ENCODE measurements at places on chromosomes 5 and 9.

DNA sequence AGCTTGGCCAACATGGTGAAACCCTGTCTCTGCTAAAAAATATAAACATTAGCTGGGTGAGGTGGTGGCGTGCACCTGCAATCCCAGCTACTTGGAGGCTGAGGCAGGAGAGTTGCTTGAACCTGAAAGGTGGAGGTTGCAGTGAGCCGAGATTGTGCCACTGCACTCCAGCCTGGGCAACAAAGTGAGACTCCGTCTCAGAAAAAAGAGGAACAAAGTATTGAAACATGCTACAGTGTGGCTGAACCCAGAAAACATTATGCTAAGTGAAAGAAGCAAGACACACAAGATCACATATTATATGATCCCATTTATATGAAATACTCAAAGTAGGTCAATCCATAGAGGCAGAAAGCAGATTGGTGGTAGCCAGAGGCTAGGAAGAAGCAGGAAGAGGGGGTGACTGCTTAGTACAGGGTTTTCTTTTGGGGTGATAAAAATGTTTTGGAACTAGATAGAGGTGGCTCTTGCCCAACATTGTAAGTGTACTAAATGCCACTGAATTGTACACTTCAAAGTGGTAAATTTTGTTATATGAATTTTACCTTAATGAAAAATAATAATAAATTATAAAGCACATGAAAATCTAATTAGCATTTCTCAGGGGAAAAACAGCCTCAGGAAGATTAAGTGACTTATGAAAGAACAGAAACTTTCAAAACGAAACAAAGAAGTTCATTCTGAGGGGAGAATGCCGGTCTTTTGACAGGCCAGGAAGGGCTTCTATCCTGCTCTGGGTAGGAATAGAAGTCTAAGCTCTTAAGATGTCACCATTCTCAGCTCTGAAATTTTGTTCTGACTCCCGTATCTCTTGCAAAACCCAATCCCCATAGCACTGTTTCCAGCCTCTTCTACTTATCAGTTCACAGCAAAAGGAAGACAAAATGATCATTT is 161.1 kb upstream of the TBCA start:
- DNase-seq: no peak

DNA sequence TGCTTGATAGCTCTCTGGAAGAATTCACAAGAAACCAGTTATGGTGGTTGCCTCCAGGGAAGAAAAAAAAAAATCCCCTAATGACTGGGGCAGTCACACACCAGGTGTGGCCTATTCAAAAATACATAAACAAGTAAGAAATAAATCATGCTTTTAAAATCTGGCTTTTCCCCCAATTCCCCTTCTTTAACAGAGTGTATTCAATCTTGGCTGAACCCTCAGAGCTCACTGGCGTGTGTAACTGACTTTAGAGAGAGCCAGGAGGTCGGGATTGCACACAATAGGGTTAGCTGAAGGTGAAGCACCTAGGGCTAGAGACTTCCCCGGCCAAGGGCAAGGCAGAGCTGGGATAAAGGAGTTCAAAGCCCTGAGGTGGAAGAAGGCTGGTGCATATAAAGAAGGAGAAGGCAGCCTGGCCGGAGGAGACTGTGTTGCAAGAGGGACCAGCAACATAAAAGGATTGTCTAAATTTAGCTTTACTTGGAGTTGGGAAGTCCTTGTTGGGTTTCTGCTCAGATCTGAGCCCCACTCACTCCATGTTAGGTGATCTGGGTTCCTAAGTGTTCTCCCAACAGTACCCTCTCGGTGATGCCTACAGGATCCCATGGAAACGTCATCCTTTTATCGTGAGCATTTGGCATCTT is 19.7 kb downstream of the FNBP1 start:
- DNase-seq: no peak

DNA sequence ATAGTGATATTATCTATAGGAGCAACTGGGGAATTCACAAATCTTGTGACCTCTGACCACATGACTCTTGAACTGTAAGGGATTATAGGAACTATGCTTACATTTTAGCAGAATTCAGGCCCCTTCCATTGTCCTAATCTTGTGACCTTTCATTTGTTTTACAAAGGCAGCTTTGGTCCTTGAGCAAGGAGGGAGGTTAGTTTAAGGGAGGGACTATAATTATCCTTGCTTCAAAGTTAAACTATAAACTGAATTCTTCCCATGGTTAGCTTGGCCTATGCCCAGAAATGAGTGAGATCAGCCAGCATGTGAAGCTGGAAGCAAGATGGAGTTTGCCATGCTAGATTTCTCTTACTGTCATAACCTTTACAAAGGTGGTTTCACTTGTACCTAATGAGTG is 51.2 kb downstream of the TARS1 start:
- DNase-seq: no peak

DNA sequence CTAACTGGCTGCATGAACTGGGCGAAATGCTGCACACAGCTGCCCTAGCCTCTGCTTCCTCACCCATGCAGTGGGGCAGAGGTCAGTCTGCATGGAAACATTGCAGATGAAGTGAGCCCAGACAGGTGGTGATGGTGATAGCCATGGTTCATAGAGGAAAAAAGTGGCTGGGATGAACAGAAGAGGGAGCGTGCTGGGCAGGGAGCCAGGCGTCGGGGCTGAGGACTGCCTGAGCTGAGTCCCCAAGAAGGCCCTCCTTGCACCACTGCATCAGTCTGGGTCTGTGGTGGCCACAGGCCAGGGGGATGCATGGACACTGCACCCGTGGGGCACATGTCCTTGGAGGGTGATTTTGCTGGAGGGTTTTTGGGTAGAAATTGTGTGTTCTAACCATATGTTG is 80.5 kb downstream of the AMBP start:
- DNase-seq: no peak

DNA sequence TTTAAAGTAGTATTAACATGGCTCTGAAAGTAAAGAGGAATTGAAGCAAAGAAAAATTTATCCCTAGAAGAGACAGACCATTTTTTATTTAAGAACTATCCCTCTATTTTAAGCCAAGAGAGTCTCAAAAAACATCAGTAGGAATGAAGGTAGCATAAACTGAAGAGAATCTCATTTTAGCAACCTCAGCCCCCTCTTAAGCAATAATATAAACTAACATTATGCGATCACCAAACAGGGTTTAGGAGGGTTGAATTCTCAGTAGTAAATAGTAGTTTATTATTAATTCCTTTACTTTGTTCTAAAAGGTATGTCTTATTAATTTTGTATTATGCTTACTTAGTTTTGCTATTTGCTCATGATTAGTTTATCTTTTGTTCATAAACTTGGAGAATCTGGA is 287.4 kb downstream of the CDK5RAP2 start:
- no peak for DNase-seq

GRCh38 chr9:98790842-98791607 is 5.3 kb downstream of the ANKS6 start:
- DNase-seq: no peak

DNA sequence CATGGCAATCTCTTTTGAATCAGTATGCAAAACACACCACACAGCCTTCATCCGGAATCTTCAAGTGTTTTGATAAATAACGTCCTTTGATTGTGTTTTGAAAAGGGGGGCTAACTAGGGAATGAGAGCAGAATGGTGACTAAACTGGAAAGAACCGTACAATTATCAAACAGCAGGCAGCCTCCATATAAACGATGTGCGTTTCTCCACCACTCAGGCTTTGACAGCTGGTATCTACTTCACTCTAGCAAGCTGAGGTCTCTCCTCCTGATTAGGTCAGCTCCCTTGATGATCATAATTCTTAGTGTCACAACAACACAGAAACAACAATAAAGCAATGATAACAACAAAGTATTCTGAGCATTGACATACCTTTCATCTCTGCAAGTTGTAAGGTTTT is 465.9 kb downstream of the TUSC1 start:
- DNase-seq: no peak

DNA sequence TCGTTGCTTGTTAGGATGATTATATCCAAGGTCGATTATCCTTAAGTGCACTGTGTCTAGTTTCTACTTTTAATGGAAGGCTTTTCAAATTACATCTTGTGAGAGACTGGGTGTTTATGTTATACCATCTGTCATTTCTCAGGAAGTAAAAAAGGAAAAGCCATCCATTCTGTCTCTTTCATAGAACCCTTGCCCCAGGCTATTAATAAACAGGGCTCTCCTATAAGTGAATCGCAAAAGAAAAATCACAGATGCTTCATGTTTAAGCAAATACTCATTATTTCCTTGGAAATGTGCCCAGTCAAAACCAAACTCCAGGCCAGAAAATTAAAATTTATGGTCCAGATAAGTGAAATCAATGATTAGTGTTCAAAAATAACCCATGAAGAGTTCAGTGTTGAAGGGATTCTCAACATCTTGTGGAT is 58.1 kb downstream of the STARD4 start:
- DNase-seq: no peak

- no peak for DNase-seq
Measured at GRCh38 chr5:135141303-135142268, 107.6 kb upstream of the PITX1 start.

DNA sequence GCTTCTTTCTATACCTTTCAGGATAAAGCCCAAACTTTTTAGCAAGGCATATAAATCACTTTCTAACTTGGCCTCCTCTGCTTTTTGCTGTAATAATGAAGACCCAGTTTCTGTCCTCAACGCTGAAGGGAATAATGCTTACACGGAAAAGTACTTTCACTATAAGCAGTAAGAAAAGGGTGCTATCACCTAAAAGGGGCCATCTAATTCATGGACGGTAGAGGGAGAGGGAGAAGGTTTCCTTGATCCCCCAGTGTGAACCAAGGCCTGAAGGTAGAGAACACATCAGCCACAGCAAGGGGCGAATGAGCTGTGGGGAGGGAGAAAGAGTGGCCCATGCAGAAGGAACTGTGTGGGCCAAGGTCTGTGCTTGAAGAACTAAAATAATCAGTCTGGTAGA is 417.7 kb upstream of the CLINT1 start:
- no peak for DNase-seq

- DNase-seq: no peak
Measured at GRCh38 chr9:37626708-37627292, 24.0 kb upstream of the FRMPD1 start.

- DNase-seq: peak; percentile 42
Measured at GRCh38 chr5:43042626-43043399, 2.7 kb upstream of the ANXA2R start.

DNA sequence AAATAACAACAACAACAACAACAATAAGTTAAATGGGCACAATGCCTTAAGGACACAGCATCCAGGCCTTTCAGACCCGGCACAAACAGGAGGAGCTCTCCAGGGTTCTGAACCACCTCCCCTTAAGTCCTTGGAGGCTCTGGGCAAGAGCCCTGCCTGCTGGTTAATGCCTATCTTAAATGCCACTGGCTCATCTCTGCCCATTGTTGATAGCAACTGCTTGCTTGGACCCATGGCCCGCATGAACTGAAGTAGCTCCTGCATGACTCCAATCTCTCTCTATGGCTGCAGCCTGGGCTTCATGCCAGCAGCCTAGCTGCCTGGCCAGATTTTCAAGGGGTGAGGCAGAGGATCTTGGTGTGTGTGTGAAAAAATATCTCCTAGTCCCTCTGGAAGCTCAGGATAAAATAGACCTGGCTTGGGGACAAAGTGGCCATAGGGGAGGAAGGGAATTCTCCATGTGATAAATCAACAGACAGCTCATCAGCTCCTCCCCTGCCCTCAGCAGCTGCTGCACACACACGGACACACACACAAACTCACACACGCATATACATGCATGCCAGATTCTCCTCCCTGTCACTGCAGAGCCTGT is 27.4 kb downstream of the FAM219A start:
- DNase-seq: no peak

DNA sequence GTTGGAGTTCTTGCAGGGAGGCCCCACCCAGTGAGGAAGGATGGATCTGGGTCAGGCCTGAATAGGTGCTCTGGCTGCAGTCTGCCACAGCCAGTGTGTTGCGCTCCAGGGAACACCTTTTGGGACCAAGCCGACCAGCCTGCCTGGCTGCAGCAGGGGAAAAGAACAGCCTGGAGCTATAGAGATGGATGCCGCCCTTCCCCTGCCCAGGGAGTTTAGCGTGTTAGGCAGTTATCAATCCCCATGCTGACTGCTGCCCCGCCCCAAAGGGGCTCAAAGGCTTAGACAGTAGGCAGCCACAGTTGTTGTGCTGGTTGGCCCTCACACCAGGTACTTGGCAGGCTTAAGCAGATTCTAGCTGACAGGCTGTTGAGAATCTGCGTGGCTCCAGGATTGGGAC is 153.4 kb upstream of the ADAMTS19 start:
- no peak for DNase-seq

DNA sequence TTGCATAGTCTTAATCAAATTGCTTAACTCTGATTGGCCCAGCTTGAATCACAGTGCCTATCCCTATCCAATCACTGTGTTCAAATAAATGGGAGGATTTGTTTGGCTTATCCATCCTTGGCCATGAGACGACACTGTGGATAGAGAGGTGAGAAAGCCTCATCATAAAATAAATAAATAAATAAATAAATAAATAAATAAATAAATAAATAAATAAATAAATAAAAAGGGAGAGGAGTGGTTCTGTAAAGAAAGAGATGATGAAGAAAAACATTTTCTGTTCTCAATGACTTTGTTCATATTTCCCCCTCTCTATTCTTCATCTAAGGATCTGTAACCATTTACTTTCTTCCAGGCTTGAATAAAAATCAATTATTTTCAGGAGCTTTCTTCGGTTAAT is 74.7 kb downstream of the PTPRD start:
- no peak for DNase-seq

DNA sequence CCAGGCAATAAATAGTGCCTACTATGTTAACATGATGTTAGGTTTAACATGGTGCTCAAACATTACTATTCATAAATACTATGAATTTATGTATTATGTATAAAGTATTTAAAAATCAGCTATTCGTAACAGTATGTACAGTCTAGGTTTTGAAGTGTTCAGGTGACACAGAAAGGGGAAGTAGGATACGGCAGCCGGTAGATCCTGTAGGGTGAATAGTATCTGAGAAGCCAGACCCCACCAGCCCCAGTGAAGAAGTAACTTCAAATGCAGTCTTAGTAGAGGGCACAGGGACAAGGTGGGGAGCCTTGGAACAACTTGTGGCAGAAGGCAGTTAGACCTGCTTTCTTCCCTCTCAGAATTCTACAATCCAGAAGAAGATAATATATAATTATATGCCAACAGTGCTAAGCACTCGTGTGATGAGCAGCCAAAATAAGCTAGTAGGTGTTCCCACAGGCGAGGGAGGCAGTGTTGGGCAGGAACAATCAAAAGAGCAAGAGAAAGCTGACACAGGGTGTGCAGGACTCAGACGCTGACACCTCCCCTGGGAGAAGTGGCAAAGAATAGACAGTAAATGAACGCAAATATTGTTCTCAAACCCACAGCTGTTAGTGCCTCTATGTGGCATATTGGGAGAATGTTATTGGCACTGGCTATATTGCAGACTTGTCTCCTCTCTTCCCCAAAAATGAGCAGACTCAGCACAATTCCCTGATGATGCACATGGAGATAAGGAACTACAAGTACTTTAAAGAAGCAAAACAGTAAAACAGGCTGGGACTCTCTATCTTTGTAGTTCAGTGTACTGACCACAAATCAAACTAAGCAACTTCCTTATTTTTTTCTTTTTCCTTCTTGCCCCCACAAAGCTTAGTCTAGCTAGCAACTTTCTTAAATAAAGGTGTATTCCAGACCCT is 4.6 kb downstream of the ZNF367 start:
- DNase-seq: no peak
